ENCODE measurements at places on chromosomes 3 and 15. TPM values are rescaled to one million over a fixed set of nuclear protein-coding genes. Genes with fewer than 3 reads are reported as not detected.

Gene CAND2
- polyA plus RNA-seq = 45.9 TPM

DNA sequence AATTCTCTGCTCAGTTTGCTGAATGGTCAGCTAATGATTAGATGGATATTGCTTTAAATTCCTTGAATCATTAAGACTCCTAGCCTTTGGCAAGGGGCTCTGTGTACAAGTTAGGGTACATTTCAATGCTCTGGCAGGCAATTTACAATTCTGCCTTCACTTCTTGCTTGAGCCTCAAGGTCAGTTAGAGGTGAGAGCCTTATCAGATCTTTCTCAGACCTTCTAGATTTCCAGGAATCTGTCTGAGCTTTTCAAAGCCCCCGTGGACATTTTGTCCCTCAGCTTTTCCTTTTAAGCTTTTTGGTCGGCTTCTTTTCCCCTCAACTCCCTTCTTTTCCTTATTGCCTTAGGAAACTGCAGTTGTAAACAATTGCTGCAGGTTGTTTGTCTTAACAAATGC is 34.7 kb downstream of the TGM4 start:
- DNase-seq = no peak

DNA sequence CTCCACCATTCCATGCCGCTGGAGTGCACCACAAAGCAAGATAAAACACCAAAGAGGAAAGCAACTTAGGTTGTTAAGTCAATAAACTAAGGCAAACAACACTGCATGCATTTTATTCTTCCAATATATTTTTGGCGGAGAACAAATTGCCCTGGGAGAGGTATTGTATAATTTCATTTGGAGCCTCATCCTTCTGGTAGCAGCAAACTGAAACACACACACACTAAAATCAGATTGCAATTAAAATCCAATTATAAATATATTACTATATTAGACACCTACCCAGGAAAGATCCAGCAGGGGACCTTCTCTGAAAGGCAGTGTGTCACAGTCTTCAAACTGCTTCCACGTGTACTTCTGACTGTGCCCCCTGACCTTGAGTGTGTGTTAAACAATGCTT is 102.3 kb downstream of the RORA start:
- no peak for DNase-seq

- no peak for DNase-seq
These were observed 7.8 kb downstream of the KNG1 start for GRCh38 chr3:186724911-186725310.

Gene MESP2
- 0.36 TPM for polyA plus RNA-seq
